Left renal cortex interstitium (tissue), 4 donors: ENCODE measurements at places on chromosomes 3 and 15. TPM values are rescaled to one million over a fixed set of nuclear protein-coding genes. Genes with fewer than 3 reads are reported as not detected.

The ERICH6 gene
- 0.76 TPM for polyA plus RNA-seq

The SUCNR1 gene
- polyA plus RNA-seq, result 14.9 TPM

The RFTN1 gene
- 35.5 TPM for polyA plus RNA-seq

The SPCS1 gene
- polyA plus RNA-seq, result 152 TPM

The A4GNT gene
- polyA plus RNA-seq, result 0.68 TPM
